ENCODE measurements at places on chromosomes 11 and 22.

DNA sequence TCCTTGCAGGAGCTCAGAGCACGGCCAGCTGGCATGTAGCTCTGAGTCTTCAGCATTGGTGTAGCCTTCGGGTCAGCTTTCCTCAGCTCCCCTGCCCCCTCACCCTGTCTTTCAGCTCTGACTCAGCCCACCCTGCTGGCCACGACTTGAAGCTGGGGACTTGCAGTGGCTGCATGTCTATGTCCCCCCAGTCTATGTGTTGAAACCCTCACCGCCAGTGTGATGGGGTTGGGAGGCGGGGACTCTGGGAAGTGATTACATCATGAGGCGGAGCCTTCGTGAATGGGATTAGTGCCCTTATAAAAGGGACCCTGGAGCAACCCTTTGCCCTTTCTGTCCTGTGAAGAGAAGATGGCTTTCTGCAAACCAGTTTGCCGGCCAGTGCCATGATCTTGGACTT lies 111.1 kb downstream of the CTTN start:
- no peak for DNase-seq

DNA sequence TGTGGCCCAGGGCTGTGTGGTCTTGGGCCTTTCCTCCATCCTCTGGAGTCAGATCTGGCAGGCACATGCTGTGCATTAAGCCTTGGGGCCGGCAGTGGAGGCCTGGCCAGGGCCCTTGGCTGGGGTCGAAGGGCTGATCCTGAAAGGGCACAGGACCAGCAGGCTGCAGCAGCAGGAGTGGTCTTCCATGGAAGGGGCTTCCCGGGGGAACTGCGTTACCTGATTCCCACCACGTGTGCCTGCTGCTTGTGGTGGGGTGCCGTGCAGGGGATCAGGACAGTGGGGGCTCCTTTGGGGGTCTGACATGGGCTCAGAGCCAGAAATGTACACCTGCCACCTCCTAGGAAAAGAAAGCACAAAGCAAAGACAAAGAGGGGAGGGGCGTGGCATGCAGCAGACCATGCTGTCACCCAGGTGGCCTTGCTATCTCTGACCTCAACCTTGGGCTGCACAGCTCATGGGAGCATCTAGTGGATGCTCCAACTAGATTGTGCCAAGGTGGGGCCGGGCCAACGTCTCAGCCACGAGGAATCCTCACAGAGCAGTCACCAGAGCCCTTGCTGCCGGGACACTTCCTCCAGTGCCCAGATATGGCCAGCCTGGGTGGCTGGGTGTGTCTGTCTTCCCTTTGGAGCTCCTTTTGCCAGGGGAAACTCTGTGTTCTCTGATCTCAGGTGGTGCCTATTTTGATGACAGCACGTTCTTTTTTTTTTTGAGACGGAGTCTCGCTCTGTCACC lies 17.9 kb upstream of the YPEL1 start:
- no peak for DNase-seq

DNA sequence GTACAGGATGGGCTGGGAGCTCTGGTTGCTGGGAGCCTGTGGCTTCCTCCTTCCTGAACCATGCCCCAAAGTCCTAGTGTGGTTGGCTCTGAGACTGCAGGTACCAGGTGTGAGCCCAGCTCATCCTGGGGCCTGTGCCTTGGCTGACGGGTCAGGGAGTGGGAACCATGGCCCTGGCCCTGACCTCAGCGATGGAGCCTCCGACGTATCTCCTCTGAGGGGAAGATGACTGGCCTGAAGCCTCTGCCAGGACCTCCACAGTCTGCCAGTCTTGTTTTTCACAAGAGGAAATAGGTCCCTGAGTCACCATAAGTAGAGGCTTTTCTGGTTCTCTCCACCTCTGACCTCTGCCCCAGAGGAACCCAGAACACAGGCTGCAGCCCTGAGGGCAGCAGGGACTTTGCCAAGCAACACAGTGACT lies 3.4 kb downstream of the RCE1 start:
- no peak for DNase-seq

GRCh38 chr11:75931124-75931523 lies 116.1 kb downstream of the UVRAG start:
- DNase-seq = no peak

DNA sequence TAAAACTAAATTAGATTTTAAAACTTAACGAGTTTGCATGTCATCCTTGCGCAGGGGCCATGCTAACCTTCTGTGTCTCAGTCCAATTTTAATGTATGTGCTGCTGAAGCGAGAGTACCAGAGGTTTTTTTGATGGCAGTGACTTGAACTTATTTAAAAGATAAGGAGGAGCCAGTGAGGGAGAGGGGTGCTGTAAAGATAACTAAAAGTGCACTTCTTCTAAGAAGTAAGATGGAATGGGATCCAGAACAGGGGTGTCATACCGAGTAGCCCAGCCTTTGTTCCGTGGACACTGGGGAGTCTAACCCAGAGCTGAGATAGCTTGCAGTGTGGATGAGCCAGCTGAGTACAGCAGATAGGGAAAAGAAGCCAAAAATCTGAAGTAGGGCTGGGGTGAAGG lies 10.6 kb downstream of the LIMK2 start:
- no peak for DNase-seq

DNA sequence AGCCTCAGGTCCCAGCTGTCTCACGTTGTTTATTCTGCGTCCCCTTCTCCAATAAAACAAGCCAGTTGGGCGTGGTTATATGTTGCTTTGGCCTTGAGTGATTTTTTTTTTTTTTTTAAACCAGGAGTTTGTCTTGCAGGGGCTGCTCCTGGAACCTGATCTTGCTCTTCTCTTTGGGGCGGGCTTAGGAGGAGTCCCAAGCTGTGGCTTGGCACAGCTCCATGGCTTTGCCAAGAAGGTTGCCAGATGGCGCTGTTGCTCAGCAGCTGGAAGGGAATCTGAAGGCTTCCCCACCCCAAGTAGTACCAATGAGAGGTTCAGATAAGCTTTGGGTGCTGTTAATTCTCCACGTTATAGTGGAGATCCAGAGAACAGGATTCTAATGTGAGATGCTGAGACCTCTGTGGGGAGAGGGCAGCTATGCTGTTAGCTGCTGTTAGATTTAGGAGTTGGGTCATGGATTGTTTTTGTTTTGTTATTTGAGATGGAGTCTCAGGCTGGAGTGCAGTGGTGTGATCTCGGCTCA lies 2.0 kb upstream of the FERMT3 start:
- DNase-seq = peak; percentile 69

DNA sequence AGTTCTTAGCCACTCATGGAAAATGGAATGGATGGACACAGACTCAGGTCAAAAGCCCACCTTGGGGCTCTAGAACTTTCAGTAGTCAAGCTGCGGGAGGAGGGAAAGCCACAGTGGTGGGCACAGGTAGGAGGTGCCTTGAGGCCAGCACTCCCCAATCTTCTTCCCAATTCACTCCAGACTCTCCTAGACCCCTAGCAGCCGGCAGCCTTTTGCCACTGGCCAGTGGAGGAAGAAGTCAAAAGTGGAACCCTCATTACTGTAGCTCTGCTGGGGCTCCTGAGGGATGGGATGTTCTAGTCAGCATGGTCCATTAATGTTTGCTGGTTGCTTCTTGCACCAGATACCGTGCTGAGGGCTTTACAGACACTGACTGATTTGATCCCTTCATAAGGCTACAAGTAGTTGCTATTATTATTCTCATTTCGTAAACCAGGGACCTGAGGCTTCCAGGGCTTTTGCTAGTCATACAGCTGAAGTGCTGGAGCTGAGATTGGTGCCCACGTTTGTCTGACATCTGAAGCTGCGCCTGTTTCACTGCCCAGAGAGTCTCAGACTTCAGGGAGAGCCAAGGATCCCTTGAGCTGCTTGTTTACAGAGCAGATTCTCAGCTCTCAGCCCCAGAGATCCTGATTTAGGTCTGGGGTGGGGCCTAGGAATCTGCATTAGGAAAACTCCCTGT lies 1.1 kb downstream of the UCP3 start:
- no peak for DNase-seq

- peak; percentile 49 for DNase-seq
Measured at GRCh38 chr22:46798366-46799350, 36.2 kb downstream of the TBC1D22A start.

- DNase-seq = no peak
Measured at GRCh38 chr11:90208857-90209256, 14.0 kb downstream of the CHORDC1 start.

DNA sequence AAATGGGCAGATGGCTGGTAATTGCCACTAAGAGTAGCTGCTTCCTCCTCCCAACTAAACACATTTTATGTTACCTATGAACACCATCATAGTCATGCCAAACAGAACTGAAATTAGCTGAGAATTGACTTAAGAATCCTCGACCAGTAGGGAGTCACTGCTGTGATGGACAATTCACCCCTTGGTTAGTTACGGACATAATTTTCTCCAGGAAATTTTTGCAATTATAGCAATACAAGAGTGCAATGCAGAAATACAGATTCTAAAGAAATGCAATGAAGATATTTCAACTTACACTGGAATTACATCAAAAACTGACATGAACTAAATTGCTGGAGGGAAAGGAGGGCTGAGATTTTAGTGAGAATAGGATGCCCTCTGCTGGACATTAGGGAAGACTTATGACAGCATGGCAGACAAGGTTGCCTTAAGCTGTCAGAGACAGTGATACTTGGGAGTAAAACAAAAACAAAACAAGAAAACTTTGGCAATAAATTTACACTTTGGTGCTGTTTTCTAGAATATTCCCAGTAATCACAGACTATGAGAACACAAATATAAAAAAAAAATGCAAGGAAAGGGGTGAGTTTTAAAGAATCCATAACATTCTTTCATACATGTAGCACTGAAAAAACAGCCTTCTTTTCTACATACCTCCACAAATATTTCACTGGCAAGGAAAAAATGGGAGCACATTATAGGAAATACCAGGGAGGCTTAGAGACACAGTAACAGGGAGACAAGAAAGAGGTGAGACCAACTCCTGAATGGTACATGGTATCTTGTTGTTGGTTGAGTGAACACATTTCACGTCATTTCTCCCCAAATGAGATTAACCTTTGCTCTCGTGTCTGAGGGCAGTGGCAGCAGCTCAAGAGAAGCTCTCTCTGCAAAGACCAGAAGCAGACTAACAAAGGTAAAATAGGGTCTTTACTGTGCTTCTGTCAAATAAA lies 11.2 kb upstream of the PPP2R1B start:
- no peak for DNase-seq

- DNase-seq = no peak
Measured at GRCh38 chr11:47179655-47179991, 2.9 kb upstream of the ARFGAP2 start.

DNA sequence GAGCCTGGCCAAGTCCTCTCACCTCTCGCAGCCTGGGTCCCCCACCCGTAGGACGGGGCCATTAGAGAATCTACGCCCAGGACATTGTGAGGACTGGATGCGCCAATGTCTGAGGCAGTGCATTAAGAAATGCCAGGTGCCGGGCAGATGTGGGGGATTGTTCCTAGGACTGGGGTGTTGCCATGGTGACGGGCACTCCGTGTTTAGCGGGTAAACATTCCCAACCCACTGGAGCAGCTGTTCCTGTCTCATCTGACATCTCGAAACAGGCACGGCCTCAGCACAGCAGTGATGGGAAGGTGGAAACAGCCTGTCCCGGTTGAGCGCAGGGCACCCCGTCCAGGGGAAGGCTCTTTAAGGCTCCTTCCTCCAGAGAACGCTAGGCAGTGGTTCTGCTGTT lies 99.6 kb upstream of the RTL6 start:
- DNase-seq = no peak

GRCh38 chr11:58068655-58069054 lies 37.9 kb downstream of the OR6Q1 start:
- no peak for DNase-seq

DNA sequence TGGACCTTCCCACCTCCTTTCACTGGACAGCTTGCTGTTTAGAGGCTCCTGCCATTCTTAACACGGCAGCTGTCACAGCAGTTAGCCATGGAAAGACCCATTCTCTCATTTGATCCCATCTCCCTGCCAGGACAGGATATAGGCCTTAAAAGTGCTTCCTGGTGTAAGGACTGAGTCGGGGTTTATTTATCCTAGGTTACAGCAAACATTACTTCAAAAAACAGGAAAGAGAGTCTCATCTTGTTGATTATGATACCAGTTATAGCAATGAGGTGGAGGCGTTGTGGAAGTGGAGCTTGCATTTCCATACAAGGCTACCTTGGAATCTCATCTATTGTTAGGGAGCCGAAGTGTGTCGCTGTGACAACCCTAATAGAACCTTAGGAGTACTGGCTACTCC lies 17.4 kb upstream of the ETS1 start:
- no peak for DNase-seq

GRCh38 chr11:62461740-62462507 lies 43.1 kb downstream of the SCGB1A1 start:
- DNase-seq = no peak

All from activated CD8-positive, alpha-beta memory T cell treated with anti-CD3 and anti-CD28 coated beads for 1 hour (primary cell).